Stimulated activated CD4-positive, alpha-beta T cell treated with anti-CD3 and anti-CD28 coated beads, Interleukin-2, amount 100 ng/mL, for 24 hours (primary cell): ENCODE measurements at places on chromosomes 3 and 15.

DNA sequence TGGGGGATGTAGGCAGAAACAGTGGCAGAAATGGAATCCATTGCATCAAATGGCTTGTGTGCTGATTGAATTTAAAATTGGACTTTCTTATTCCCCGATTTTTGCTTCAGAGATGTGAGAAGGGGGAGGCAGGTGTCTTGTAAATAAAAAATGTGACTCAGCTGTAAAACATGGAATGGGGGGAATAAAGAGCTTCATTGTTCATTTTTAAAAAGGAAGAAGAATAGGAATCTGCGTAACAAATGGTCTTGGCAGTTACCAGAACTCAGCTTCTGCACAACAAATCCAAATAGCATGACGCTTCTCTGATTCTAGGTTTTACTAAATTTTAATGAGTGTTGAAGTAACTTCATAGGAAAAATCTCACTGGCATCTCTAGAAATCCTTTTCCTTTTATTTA lies 323.9 kb upstream of the GBE1 start:
- no peak for DNase-seq

- DNase-seq = no peak
Measured at GRCh38 chr3:111237946-111238345, 166.3 kb downstream of the NECTIN3 start.

GRCh38 chr3:52910823-52911222 lies 13.5 kb upstream of the STIMATE start:
- no peak for DNase-seq

DNA sequence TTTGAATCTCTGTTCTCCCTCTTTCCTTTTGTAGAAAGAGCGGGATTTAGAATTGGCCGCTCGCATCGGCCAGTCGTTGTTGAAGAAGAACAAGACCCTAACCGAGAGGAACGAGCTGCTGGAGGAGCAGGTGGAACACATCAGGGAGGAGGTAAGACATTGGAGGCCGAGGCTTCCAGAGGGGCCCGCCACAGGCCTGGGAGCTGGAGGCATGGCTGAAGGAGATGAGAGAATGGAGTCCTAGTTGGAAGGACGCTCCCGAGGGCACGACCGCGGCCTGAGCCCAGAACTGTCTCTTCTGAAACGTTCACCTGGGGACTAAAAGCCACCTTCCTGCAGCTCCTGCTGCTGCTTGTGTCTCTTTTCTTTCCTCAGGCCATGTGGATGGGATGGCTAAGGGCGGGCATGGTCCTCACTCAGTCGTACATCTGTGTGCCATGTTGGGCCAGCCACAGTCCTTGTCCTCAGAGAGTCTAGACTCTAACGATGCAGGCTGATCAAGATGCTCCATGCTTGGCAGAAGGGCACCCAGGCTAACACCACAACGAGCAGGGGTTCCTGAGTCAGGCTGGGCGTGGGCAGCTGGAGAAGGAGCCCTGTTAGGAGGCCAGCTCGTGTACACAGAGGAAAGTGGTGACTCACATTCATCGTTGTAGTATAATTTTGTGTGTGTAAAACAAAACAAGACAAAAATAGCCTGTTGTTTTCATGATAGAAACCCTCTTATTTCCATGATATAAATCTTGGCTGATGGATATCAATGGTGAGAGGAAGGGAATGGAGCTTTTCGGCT lies 81.1 kb downstream of the CCK start:
- DNase-seq = no peak

GRCh38 chr3:87298111-87298718 lies 21.8 kb upstream of the POU1F1 start:
- no peak for DNase-seq

- no peak for DNase-seq
Measured at GRCh38 chr15:35174948-35175347, 89.9 kb upstream of the NANOGP8 start.

DNA sequence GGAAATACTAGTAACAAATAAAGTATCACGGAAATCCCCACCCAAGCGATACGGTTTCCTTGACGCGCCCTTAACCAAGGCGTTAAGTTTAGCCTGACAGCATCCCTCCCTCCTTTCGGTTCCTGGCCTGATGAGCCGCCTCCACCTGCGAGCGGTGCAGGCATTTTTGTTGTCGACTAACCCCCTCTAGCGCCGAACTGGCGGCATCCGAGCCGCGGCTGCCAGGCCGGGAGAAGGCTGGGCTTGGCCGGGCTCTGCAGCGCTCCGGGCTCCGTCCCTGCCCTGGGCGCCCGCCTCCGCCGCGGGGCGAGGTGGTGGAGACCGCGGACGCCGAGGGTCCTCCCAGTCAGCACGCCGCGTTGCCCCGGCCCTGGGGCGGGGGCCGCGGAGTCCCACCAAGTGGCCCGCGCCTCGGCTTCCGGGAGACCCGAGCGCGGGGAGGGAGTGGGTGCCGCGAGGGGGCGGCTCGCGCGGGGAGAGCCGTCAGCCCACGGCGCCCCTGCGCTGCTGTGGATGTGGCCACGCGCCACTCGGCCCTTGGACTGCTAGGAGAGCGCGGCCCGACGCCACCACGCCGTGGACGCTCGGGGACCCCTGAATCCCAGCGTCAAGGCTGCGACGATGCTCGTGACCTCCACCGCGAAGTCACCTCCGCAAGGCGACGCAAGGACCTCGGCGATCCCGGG lies 1.1 kb upstream of the EPHA6 start:
- DNase-seq = peak; percentile 73

- no peak for DNase-seq
Measured at GRCh38 chr3:122520861-122521260, 6.1 kb upstream of the KPNA1 start.

- no peak for DNase-seq
Measured at GRCh38 chr15:82635798-82636197, 11.4 kb downstream of the CPEB1 start.

GRCh38 chr3:150300852-150301517 lies 107.1 kb upstream of the TSC22D2 start:
- no peak for DNase-seq

DNA sequence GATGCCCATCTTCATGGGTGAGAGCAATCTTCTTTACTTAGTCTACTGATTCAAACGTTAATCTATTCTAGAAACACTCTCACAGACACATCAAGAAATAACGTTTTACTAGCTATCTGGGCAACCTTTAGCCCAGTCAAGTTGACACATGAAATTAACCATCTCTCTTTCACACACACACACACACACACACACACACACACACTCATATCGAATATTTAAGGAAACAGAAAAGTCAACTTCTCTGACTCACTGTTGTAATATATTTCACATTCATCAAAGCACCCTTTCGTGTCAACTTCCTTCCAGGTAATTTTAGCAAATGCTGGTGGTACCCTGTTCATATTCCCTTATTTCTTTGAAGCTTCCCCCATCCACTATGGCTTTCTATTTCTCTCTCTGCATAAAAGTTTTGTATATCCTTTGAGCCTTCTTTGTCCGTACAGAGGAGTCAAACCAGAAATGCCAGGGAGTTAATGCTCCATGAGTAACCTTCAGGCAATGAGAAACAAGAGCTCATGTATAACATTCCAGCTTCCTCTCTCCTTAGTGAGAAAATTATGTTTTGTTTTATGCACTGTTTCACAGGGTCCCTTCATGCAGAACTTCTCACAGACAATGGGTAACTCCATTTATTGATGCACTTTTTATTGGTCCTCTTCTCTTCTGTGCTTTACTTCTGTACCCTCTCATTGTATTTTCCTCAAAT lies 335.5 kb upstream of the CBLB start:
- no peak for DNase-seq

DNA sequence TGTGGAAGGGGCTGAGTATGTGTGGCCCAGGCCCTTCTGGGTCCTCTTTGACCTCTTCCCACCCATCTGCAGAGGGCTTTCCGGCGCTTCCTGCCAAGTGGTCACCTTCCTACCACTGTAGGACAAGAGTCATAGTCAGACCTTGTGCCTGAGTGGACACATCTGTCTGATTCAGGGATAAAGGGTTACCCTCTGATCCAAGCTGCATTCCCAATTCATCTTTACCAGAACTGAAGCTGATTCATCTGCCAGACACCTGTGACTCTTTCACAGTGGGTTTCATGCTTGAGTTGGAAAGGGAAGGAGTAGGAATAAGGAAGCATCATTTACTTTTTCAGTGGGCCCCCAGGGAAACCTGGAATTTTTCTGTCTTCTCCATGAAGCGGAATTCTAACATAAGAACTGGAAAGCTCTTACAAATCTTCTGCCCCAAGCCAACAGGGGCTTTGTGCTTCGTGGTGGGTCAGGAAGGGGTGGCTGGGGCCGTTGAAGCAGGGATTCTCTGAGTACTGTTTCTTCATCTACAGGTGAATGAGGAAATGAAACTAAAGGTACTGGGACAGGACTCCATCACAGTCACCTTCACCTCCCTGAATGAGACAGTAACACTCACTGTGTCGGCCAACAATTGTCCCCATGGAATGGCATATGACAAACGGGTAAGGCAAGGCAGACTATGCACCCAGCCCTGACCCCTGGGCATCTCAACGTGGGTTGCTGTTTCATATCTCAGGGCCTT lies 46.4 kb downstream of the C3orf20 start:
- DNase-seq = no peak

- DNase-seq = no peak
Measured at GRCh38 chr15:43440721-43441281, 52.2 kb downstream of the TP53BP1 start.

DNA sequence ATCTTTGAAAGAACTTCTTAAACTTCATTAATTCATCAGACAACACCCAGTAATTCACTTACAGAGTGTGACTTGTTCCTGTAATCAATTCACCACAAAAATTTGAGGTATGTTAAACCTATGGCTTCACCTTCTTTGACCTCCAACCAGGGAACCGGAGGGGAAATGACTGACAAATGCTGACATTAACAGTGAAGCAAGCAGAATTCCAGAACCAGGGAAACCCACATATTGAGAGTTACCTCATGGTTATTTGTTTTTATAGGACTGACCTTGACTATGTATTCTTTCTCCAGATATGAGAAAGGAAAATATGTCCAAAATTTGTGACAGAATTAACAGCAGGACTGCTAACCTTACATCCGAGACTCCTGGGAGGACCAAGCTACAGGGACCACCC lies 2.7 kb downstream of the P3H2 start:
- no peak for DNase-seq

- DNase-seq = no peak
Measured at GRCh38 chr3:69961706-69962439, 37.7 kb upstream of the SAMMSON start.

- DNase-seq = no peak
Measured at GRCh38 chr3:79885407-79885806, 117.6 kb upstream of the ROBO1 start.

- DNase-seq = peak; percentile 56
Measured at GRCh38 chr3:46504789-46505188, 7.0 kb downstream of the RTP3 start.

- no peak for DNase-seq
Measured at GRCh38 chr3:67388738-67389137, 265.7 kb downstream of the SUCLG2 start.

DNA sequence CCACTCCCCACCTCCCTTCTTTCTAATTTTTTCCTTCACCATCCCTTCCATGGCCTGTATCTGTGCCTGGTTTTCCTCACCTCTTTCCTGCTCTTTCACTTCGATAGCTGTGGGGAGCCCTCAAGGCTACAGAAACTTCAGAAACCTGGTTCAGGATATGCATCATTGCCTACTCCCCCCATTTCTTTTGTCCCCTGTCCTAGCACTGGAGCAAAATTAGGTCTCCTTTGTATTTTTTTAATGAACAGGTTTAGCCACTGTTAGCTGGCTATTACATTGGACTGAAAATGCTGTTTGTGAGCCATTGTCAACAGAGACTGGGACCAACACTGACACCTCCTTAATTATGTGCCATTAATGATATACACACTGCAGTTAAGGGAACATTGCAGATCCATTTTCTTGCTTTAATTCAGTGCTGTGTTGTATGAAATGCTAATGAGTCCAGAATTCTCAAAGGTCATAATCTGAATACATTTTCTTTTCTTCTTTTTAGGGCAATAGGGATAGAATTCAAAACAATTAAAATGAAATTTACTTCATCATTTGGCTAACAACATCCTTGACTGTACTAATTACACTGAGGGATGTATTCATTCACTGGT lies 138.6 kb downstream of the PDCD6IP start:
- DNase-seq = no peak

- DNase-seq = no peak
Measured at GRCh38 chr3:40801284-40801741, 276.6 kb downstream of the ZNF621 start.

- no peak for DNase-seq
Measured at GRCh38 chr15:27757052-27757451, 342.1 kb downstream of the OCA2 start.

DNA sequence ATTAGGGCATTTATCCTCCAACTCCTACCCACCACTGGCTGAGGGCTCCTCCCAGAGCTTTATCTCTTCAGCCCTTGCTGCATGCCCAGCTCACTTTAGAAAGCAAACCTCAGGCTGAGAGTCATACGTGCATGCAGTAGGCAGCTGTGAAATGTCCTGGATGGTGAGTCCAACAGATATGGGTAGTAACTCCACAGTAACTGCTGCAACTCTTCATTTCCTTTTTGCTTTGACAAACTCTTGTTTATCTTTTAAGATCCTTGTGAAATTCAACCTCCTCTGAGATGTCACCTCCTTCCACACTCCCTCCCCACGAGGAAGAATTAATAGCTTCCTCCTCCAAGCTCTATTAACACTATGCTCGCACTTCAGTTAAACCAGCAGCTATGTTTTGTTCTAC lies 35.9 kb upstream of the CTNNB1 start:
- no peak for DNase-seq

DNA sequence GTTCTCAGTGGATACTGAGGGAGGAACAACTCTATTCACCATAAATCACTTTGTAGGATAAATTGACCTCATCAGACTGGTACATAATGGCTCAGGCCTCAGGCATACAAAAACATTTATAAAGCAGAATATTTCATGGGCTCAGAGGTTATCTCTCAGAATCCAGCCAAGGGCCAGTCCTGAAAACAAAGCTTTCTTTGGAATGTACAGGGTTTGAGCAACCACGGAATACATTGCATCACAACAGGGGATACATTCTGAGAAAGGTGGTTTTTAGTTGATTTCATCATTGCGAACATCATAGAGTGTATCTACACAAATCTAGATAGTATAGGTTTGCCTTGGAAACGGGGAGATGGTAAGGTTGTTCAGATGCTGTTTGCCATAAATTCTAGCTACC lies 33.4 kb upstream of the CTDSPL2 start:
- no peak for DNase-seq

DNA sequence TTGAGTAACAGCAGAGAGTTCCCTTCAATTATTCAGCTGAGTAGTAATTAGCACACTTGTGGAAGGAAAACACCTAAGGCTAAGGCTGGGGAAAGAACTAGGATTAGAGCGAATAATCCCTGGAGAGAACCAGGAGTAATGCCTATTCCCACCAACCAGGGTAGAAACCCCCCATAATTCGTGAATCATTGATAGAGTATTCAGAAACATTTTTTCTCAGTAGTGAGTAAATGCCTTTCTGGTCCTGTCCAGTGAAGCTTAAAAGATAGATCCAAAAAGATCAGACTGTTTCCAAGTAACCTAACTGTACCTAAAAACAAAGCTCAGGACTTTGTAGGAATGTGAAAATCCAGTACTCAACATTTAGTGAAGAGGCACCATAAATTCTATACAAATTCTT lies 71.2 kb downstream of the DGKG start:
- DNase-seq = no peak

GRCh38 chr3:4722103-4722502 lies 229.0 kb downstream of the ITPR1 start:
- peak; percentile 17 for DNase-seq

- DNase-seq = peak; percentile 57
Measured at GRCh38 chr15:65791335-65792137, 557 bp downstream of the DENND4A start.

- no peak for DNase-seq
Measured at GRCh38 chr15:101477851-101478362, 11.6 kb downstream of the PCSK6 start.
